ENCODE measurements at places on chromosomes 13 and 19. TPM values are rescaled to one million over a fixed set of nuclear protein-coding genes. Genes with fewer than 3 reads are reported as not detected.

DNA sequence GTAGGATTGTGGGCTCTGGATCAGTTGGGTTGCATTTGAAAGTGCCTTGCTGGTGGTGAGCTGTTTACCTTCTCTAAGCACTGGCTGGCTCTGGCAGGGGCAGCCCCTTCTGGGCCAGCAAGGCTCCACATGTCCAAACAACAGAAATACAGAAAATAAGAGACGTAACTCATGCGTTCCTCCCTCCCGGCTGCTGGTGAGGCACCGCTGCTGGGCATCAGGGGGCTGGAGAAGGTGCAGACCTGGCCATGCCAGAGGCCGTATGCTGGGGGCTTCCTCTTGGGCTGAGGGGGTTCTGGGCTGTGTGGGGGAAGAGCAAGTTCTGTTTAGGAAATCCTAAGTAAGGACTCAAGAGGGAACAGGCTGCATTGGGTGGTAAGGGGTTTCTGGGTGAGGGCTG is 140.6 kb downstream of the URI1 start:
- DNase-seq: no peak
- no peaks in the 10 kb centered on the region for H3K4me1 ChIP-seq
- H3K4me3 ChIP-seq: no peak overlapping the region
- no peaks in the 10 kb centered on the region for H3K36me3 ChIP-seq

- H3K4me3 ChIP-seq: no peak overlapping the region
- H3K27ac ChIP-seq: no peak overlapping the region
- H3K4me1 ChIP-seq: peaks cover 17% of the 10 kb centered on the region
- peaks cover 14% of the 10 kb centered on the region for H3K36me3 ChIP-seq
- no peak for DNase-seq
- H3K27me3 ChIP-seq: no peaks in the 10 kb centered on the region
Measured at GRCh38 chr19:17121736-17122293, 46.2 kb downstream of the MYO9B start.

GRCh38 chr19:46392837-46393236 is 20.5 kb downstream of the CCDC8 start:
- peaks cover 2% of the 10 kb centered on the region for H3K27me3 ChIP-seq
- no peak overlapping the region for H3K27ac ChIP-seq
- peaks cover 59% of the 10 kb centered on the region for H3K36me3 ChIP-seq
- no peak for DNase-seq

Gene ZNF888
- polyA plus RNA-seq: 3.9 TPM
